ENCODE measurements at places on chromosomes 4 and X.

DNA sequence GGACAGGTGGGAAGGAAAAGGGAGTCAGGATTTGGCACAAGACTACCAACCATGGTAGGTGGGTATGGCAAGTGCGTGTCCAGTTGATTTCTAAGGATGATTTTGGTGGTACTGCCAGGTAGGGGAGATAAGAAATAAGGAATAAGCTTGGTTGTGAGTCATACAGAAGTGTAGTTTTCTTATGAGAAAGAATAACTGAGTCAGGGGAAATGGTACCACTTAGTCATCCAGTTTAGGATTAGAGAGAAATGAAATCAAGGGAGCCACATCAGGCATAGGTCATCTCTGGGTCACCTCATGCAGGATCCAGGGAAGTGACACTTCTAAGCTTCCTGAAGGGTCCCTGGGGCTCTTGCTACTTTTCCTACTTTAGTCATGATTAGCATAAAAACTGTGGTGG is 107.1 kb upstream of the C1GALT1C1 start:
- no peak for DNase-seq

DNA sequence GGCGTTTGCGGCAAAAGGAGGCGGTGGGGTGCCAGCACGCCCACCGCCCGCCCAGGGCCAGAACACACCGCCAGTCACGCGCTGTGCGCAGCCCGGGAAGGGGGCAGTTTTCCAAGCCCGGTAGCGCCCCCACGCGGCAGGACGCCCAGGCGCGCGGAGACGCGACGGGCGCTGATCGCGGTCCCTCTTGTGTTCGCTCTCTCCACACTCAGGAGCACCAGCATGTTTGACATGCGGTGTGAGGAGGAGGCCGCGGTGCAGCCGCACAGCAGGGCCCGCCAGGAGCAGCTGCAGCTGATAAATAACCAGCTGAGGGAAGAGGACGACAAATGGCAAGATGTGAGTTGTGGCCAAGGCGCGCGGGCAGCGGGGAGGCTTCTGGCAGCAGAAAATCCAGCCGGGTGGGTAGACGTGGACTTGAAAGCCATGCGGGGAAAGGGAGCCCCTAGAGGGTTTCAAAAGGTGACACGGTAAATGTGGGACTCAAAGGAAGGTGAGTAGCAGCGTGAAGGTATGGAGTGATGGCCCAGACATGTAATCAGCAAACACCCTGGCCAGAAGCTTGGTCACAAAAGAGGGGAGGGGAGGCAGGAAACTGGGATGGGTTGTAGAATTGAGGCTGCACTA is 104.1 kb downstream of the PHOX2B start:
- DNase-seq, result no peak

- peak; percentile 79 for DNase-seq
Measured at GRCh38 chrX:72029483-72030411, 102.0 kb downstream of the RTL5 start.

GRCh38 chr4:182010876-182011275 is 232.3 kb upstream of the TENM3 start:
- DNase-seq, result no peak

GRCh38 chrX:3485727-3486126 is 139.3 kb upstream of the MXRA5 start:
- DNase-seq, result no peak

DNA sequence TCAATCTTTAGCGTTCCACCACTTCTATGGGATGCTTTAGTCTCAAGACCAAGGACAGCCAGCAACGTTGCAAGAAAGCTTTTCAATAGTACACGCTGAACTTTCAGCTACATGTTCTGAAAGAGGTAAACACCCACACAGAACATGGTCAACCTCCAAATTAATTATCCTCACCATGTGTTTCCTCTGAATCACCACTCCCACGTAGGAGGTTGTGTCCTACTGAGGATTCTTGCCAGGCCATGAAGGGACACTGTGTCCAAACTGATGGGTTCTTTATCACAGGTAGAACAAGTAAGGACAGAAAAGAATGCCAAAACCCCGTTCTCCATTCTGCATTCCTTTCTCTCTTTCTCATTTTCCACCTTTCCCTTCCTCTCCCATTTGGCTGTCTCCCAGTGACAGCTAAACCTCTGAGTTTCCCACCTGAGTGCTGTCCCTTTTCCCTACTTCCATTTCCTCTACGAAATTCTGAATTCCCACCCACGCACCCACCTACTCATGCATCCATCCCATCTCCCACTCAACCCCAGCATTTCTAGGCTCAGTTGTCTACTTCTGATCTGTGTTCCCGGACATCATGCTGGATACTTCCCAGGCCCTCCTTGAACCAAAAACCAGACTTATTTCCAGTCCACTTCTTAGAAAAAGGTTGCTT is 29.0 kb upstream of the GPM6B start:
- DNase-seq, result no peak

GRCh38 chr4:76749355-76749754 is 148.6 kb downstream of the SOWAHB start:
- DNase-seq, result no peak

DNA sequence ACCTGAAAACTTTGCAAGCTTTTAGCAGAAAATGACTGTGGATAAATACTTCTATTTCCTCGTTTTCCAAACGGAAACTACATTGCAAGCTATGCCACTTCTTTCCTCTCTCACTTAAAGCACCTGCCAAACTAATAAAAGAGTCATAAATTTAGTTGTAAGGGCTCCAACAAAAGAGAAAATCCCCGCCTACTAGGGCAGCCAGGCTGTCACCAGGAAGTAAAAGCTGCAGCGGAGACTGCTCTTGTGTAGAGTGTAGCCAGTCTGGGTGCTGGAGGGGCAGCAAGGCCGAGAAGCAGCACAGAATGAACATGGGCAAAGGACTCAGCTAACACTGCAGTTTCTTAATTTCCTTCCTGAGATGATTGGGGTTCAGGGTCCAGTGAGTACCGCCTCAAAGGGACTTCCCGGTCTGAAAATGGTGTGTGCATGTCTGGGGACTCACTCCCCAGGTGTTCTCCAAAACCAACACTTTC is 89.3 kb upstream of the MAML3 start:
- no peak for DNase-seq

DNA sequence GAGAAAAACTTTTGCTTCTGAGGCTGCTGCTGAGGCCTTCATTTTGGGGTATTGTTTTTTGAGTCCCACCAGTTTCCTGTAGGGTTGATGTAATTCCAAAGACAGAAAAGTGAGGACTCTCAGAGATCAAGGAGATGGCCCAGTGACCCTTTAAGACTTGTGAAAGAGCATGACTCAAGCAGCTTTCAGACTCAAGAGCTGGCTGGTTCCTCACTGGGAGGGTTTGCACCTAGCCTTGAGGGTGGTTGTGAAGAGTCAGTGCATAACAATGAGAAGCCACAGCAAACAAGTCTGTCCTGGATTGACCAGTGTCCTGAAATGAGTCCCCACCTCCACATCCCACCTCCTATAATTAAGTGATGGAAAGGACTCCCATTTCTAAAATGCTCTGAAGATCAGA is 89.2 kb downstream of the NHS start:
- no peak for DNase-seq

GRCh38 chr4:177796841-177797240 is 354.6 kb upstream of the AGA start:
- no peak for DNase-seq

DNA sequence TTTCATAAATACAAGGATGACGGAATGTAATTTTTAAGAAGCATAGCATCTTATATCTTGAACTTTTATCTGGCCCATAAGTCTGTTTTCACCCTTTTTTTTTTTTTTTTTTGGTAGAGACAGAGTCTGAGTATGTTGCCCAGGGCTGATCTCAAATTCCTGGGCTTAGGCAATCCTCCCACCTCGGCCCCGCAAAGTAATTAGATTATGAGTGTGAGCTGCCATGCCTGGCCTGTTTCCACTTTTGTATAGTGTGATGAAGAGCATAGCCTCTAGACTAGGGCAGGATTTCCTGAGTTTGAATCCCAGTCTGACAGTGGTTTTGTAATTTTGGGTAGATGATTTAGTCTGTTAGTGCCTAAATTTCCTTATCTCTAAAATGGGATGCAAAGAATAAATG is 11.0 kb downstream of the STIM2 start:
- DNase-seq, result no peak

GRCh38 chrX:1185561-1185960 is 26.9 kb downstream of the CRLF2 start:
- DNase-seq, result no peak

DNA sequence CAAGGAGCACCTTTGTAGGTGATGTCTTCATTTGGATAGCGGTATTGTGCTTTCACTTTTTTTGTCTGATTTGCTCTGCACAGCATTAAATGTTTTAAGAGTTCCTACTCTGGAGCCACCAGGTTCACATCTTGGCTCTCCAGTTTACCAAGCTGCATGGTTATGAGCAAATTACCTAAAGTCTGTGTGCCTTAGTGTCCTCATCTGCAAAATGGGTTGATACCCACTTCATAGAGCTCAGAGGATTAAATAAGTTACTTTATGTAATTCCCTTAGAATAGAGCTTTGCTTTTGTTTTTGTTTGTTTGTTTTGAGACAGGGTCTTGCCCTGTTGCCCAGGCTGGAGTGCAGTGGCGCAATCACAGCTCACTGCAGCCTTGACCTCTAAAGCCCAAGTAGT is 58.2 kb downstream of the UBE2K start:
- DNase-seq, result no peak

DNA sequence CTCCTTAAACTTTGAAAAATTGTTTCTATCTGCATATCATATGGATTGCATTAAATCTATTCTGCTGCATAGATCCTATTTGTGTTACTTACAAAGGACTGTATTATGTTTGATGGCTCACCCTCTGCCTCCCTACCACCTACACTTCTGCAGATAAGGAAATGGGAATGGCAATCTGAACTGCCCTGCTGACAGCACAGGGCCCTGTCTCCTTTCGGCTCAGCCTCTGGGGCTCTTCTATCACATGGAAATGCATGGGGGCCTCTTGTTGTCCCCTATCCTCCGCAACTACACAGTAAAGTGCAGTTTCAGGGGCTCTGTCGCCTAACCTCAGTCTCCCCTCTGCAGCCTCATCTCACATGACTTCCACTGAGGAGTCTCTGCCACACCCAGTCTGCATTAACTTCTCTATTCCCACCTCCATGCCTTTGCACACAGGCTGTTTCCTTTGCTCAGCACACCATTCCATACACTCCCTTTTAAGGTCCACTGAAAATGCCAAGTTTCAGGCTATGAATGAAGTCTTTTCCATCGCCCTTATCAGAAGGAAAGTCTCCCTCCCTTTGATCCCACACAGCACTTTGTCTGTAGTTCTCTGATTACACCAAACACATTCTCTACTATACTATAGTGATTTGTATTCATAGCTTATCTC is 12.5 kb downstream of the RELL1 start:
- no peak for DNase-seq

DNA sequence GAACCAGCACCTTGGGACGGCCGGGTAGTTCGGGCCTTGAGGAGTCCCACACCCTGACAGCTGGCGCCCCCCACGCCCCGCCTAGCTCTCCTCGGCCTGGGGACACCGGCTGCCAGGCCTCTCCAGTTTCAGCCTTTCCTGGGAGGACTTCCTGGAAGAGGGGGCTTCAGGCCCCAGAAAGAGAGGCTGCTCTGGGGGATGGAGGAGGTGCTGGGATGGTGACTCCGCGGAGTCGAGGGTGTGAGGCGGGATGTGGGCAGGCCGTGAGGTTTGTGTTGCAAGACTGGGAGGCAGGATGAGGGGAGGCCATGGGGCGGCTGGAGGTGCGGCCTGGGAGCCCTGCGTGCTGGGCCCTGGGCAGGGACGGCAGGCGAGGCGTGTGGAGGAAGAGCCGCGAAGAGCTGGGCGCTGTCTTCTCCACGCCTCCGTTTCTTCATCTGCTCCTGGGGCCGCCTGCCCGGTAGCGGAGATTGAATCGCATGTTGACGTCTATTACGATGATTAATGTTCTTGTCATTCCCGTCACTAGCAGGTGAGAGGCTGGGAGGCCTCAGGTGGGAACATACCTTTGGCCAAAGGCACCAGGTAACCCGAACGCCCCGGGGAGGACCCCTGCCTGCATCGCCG is 918 bp upstream of the FGFRL1 start:
- DNase-seq, result peak; percentile 30

GRCh38 chr4:53194727-53195126 is 171.1 kb downstream of the SCFD2 start:
- DNase-seq, result no peak

GRCh38 chrX:136476501-136476900 is 11.2 kb upstream of the BRS3 start:
- DNase-seq, result no peak

- no peak for DNase-seq
Measured at GRCh38 chr4:40211224-40212185, 14.7 kb downstream of the RHOH start.

- no peak for DNase-seq
Measured at GRCh38 chr4:177041356-177041755, 248.6 kb upstream of the VEGFC start.

GRCh38 chr4:124095621-124096020 is 616.9 kb downstream of the ANKRD50 start:
- DNase-seq, result no peak

- DNase-seq, result no peak
Measured at GRCh38 chr4:78735697-78736096, 40.5 kb upstream of the BMP2K start.

DNA sequence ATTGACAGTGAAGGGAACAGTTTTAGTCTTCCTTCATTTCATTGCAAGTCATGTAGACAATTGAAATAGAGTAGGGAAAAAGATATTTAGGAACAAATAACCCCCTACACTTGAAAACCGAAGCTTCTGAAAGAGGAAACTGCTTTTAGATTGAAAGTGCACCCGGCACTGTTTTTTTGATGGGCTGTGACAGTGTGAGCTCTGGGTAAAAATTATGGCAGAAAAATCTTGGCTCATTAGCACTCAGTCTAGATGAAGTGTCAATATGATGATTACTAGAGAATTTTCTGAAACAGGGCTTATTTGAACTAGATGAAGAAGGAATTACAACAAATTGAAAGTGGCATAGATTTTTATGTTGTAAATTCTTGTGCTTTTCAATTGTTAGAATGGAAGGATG is 1132.4 kb downstream of the RAPGEF2 start:
- no peak for DNase-seq

DNA sequence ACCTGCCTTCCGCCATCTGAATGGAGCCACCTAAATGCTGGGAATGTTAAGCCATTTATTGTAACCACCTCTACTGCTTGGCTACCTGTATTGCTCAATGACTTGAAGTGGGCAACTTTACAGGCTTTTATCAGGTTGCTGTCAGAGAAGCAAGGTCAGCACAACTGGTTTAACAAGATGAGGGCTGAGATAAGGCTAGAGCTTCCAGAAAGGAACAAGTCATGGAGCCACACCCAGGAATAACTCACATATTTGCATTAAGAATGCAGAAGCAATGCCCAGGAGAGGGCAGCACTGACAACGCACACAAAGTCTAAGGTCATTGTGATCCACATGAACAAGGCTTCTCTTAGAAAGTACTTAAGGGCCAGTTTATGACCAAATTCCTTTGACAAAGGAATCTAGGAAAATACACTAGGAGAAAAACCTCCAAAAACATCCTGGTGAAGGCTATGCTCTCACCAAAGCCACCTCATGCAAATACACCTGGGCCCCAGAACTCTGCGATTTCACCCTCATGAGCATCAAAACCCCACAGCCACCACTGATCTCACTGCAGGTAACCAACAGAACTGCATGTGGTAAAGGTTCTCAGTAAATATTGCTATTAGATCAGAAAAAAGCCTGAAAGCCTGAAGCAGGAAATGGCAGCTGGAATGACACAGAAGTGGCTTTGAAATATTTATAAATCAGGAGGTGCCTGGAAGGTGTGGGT is 15.0 kb upstream of the STS start:
- DNase-seq, result peak; percentile 30

All from fibroblast of skin of left biceps (primary cell).